ENCODE measurements at places on chromosomes 16 and 17.

DNA sequence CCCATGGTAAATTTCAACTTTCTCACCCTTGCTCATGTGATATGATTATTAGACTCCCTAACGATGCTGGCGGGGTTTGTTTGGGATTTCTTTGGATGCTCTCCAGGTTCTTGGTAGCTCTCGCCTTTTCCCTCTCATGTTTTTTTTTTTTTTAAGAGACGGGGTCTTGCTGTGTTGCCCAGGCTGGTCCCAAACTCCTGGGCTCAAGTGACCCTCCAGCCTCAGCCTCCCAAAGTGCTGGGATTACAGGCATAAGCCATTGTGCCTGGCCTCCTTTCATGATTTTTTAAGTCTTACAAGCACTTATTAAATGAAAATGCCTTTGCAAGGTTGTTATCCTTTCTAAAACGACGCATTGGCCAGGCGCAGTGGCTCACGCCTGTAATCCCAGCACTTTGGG is 24.1 kb downstream of the KIAA0513 start:
- DNase-seq = no peak

- no peak for DNase-seq
Observed at GRCh38 chr16:84000989-84001642, 33.1 kb downstream of the NECAB2 start.

DNA sequence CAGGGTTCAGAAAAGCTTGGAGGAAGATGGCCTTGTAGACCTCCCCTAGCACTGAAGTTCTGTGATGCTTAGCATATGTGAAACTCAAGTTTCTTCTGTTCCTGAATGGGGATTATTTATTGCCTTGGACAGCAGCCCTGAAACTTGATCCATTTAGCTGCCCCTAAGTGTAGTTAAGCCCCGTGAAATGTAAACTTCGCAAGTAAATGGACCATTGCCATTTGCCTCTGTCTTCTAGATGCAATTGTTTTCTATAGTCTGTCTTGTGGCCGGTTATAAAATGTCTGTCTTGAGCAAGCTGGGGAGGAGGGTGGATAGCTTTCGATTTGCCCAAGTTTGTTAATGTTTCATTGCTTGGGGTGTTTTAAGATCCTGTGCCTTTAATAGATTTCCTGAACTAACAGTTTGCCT is 261.8 kb downstream of the CDH13 start:
- peak; percentile 49 for DNase-seq

DNA sequence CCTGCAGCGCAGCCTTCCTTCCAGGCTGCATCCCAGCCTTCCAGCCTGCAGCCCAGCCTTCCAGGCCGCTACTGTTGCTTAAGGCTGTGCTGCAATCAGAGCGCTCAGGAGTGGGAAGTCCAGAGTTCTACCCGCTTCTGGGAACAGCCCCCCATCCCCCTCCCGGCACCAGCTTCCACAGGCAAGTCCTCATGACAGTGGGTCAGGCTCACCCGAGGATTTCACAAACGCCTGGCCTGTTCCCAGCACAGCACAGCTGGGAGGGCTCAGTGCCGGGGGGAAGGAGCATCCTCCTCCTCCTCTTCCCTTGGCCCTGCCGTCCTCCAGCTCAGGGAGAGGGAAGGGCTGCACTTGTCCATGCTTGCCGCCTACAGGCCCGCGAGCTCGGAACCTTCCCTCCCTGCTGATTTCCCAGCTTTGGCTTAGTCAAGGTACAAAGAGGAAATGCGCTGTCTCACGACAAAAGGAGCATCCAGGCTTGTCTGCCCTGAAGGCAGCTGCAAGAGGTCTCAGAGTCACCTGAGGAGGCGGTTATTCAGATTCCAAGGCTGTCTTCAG is 8.3 kb downstream of the SOCS3 start:
- no peak for DNase-seq

DNA sequence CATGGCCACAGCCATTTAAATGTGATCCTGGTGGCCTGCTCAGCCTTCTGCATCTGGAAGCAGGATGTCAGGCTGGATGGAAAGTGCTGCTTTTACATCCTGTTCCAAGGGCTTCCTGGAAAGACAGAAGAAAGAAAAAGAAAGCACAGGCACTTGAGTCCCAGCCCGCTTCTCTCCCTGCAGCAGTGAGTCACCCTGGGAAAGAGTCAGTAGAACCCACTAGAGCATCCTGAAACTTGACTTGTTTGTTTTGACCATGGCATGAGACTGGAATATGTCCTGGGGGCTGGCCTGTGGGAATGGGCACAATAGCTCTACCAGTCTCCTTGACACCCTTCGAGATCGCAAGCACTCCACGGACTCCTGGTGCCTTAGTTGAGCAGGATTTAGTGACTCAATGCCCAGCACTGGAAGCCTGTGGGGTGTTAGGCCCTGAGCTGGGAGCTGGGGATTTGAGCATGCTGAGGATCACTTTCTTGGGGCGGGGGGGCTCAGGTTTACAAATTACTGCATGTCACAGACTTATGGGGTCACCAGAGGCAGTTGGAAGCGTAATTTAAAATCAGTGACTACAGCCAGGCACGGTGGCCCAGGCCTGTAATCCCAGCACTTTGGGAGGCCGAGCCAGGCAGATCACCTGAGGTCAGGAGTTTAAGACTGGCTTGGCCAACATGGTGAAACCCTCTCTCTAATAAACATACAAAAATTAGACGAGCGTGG is 22.1 kb upstream of the GNA13 start:
- DNase-seq = no peak

DNA sequence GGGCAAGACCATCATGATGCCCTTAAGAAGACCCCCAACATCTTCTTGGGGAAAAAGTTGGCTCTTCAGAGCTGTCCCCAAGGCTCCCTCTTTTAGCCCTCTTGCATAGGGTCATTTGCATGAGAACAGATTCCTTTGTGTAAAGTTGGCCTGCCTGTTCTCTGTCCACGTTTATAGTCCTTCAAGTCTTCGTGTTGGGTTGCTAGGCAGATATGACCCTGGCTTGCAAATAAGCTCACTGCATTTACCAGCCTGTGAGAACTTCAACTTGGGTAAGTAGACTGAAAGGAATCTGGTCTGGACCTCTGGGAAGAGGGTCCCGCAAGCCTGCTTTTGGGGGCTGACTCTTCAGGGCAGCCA is 2.9 kb downstream of the ARSG start:
- no peak for DNase-seq

Data from HTR-8/SVneo (cell line).